SK-N-MC (cell line): ENCODE measurements at places on chromosomes 13 and 19.

DNA sequence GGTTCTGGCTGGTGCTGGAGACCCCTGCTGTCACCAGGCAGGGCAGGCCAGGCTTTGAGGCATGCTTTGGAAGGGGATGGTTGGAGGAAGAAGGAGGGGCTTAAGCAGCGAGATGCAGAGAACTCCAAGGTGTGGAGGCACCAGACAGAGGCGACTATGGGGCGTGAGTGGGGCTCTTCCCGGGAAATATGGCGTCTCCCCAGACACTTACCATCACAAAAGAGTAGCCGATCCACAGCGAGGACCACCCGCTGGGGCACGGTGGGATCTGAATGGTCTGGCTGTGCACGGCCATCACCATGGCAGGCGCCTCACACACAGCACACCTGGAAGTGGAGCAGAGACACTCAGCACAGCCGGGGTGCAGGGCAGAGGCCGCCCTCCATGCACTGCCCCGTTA is 151.9 kb downstream of the COL4A1 start:
- no peak for DNase-seq

GRCh38 chr19:39533003-39533512 is 406 bp upstream of the EID2B start:
- DNase-seq: no peak

GRCh38 chr19:11942843-11943108 is 17.9 kb downstream of the ZNF700 start:
- DNase-seq: no peak

DNA sequence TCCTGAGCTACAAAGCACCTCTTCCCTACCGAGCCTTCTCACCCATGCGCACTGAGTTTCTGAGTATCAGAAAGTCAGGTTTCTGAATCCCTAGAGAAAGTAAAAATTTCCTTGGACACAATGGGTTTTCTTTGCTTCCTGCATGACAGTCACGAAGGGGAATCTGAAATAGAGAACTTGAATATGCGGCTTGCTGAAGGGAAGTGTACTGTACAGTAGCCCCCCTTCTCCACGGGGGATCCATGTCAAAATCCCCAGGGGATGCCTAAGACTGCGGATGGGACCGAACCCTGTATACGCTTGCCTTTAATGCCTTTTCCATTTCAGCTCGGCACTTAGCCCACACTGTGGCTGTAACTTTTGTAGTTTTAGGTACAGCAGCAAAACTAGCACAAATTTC is 107.9 kb downstream of the GGACT start:
- DNase-seq: no peak

GRCh38 chr19:38911388-38912001 is 491 bp downstream of the CCER2 start:
- DNase-seq: no peak

- DNase-seq: no peak
These were observed 22.8 kb upstream of the BCL3 start for GRCh38 chr19:44725684-44726083.

DNA sequence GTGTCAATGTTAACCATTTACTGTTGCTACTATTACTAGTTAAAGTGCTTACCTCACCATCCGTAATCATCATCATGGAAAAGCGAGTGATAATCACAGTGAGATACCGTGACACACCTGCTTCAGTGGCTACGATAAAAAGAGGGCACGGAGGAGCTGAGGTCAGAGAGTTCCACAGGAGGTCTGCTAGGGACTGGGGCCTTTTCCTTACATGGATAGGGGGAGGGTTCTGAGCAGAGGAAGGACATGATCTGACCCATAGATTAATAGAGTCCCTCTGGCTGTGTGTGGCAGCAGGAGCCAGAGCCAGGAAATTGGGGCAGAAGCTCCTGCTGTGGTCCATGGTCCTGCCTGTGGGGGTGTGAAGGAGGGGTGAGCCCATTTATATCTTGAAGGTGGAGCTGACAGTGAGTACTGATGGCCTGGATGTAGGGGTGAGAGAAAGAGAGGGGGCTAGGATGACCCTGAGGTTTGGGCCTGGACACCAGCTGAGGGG is 136.7 kb downstream of the SIPA1L3 start:
- DNase-seq: no peak

DNA sequence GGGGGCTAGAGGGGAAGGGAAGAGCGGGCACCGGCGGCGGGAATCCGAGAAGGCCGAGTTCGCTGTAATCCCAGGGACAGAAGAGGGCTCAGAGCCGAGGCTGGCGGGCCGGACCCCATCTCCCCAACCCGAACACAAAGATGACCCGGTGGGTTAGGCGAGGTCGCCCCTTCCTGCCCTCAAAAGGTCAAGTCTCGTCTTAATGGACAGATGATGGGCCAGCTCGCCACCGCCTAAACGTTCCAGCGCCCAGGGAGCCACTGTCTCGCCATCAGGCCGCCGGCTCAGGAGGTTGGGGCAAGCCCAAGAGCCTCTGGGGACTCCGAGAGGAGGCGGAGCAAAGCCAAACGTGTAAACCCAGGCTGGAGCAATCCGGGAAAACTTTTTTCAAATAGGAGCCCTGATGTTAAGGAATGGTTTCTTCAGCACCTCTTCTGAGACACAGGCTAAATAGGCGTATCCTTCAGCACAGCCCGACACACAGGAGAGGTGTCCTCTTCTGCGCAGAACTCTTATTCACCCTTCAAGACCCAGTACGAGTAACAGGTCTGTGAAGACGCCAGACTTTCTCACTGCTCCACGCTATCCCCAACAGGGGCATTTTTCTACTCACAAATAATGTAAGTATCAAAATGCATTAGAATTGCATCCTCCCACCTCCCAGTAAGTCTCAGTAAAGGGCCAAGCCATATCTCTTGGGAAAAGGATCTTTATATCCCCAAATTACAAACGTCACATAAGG is 6.3 kb upstream of the POU4F1 start:
- no peak for DNase-seq

DNA sequence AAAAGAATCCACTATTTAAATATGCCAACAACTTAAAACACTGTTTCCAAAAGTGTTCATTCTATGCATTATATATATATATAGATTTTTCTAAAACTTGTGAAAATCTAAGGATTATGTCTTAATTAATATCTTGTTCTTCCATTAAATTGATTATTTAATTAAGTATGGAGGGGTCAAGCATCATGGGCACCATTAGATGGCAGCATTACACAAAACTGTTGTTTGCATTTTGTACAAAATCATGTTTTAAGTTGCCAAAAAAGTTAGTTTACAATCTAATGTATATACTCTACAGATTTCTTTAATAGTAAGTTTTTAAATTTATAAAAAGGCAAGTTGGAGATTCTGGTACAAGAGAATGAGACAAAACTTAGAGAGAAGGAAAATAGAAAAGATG is 213.2 kb upstream of the EDNRB start:
- no peak for DNase-seq

- DNase-seq: no peak
These were observed 247.6 kb upstream of the ARGLU1 start for GRCh38 chr13:106815545-106815944.

DNA sequence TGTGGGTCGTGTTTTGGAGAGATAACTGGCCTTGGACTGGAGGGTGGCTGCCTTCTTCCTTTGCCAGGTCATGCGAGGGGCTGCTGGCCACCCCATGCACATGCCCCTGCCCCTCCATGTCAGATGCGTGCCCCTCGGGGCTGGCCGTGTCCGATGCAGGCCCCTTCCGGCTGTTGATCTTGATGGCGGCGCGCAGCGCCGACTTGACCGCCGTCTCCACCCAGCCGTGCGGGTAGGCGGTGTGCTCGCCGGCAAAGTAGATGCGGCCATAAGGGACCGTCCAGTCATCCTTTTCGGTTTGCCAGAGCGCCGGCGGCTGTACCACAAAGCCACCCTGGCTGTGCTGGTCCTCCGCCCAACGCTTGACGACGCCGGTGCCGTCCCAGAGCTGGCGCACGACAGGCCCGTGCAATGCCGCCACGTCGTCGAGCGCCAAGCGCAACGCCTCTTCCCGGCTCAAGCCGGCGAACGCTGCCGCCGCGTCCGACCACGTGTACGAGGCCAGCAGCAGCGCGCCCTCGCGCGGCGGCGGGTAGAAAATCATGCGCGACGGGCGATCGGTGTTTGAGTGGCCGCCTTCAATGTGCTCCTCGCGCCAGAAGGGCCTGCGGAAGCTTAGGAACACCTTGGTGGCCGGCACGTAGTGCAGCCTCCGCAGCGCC is 6.9 kb downstream of the IL4I1 start:
- no peak for DNase-seq
